Fibroblast of skin of abdomen (primary cell): ENCODE measurements at places on chromosomes 2 and 18.

GRCh38 chr2:190838492-190838910 lies 42.1 kb upstream of the GLS start:
- peak; percentile 86 for DNase-seq

GRCh38 chr2:136025057-136025973 lies 39.9 kb upstream of the DARS1 start:
- DNase-seq, result peak; percentile 74

GRCh38 chr2:240140920-240141319 lies 462 bp upstream of the OTOS start:
- no peak for DNase-seq

DNA sequence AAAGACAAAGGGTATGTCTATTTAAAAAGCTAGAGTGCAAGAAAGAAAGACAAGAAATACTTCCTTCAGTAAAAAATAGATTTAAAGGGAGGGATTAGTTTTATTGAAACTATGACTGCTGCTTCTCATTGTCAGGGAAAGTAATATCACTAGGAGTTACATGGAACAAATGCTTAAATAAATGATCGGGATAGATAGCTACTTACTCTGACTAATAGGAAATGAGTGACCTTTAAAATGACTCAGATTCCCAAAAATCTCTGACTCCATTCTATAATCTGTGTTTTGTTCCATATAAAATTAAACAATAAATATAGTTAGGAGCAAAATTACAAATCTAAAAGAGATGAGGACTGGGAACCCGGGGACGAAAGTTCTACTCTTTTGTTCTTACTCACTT lies 669.3 kb downstream of the NR4A2 start:
- DNase-seq, result no peak

DNA sequence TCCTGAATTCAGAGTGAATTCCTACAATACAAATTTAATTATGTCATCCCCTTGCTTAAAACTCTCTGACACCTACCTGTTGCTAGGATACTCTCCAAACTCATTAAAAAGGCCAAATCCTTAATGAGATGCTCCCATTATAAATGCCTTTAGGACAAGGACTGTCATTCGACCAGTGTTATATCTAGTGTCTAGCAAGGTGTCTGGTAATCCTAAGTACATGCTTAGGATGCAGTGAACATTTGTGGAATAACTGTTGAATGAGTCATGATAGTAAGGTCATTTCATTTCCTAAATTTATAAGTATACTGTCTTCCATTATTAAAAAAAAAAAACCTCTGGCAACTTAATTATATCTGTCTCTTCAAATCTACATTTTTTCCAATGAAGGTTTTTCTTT lies 588.9 kb upstream of the NRXN1 start:
- peak; percentile 45 for DNase-seq

DNA sequence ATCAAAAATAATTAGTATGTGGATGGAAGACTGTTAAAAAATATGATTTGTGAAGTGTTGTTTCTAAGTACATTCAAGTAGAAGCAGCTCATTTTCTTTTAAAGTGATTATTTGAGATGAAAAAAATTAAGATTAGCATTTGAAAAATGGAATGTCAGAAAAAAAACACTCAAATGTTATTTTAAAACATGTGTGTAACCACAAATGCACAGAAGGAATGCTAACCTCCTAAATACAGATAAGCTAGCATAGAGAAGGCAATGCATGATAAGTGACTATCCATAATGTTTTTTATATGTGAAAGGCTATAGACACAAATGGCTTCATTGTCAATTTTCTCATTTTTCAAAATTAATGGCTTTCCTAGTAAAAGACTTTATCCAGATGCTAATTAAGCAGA lies 198.9 kb downstream of the NYAP2 start:
- DNase-seq, result no peak

GRCh38 chr2:10352361-10352760 lies 49.7 kb downstream of the HPCAL1 start:
- no peak for DNase-seq

- no peak for DNase-seq
Measured at GRCh38 chr2:205835923-205836322, 153.6 kb downstream of the NRP2 start.

- peak; percentile 10 for DNase-seq
Measured at GRCh38 chr2:25570161-25570845, 103.1 kb downstream of the DTNB start.

DNA sequence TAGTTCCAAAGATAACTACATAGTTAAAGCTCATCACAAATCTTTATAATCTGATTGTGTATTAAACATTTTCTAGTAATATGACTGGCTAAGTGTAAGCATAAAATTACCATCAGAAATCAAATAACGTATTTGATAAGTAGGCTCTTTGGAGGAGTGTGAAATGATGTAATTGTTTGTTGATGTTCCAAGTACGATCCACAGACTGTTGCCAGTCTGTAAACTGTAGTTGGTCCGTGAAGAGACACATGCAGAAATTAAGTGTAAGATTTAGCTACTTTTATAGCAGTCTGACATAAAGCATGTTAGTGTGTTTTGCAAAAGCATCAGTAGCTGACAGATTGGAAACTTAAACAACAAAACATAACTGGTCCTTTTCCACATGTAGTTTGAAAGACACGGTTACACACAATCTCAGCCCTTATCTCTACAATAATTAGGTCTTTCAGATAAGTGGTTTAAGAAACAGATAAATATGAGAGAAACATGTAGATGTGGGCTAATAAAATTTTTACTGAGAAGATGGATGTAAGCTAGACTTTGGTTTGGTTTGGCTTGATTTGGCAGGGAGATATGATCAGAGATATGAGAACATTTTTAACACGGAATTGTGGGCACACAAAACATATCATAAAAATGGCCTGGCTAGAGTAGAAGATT lies 115.0 kb upstream of the EPB41L5 start:
- DNase-seq, result no peak

GRCh38 chr2:1140389-1141003 lies 189.8 kb downstream of the SNTG2 start:
- DNase-seq, result peak; percentile 4

GRCh38 chr2:235660484-235661082 lies 166.7 kb downstream of the AGAP1 start:
- no peak for DNase-seq

- no peak for DNase-seq
Measured at GRCh38 chr2:105387225-105387624, 11.6 kb downstream of the FHL2 start.

DNA sequence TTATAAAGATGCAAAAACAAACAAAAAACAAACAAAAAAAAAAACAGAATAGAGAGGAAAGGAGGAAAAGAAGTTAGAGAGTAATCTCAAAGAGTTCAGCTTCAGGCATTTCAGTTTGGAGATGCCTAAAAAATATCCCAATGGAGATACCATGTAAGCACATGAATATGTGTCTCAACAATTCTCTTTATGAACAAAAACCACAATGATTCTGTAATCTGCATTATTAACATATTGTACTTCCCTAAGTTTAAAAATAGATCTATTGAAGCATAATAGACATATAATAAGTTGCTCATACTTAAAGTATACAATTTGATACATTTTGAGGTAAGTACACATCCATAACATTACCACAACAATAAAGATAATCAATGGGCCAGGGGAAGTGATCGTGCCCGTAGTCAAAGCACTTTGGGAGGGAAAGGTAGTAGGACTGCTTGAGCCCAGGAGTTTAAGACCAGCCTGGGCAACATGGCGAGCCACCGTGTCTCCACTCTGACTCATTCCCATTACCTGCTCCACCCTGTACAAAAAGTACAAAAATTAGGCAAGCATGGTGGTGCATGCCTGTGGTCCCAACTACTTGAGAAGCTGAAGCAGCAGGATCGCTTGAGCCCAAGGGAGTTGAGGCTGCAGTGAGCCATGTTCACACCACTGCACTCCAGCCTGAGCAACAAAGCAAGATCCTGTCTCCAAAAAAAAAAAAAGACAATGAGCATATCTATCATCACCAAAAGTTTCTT lies 158.9 kb downstream of the ATAD2B start:
- peak; percentile 37 for DNase-seq

- DNase-seq, result no peak
Measured at GRCh38 chr2:22756276-22757043, 628.5 kb upstream of the KLHL29 start.

GRCh38 chr2:171210864-171211431 lies 50.3 kb upstream of the TLK1 start:
- no peak for DNase-seq

DNA sequence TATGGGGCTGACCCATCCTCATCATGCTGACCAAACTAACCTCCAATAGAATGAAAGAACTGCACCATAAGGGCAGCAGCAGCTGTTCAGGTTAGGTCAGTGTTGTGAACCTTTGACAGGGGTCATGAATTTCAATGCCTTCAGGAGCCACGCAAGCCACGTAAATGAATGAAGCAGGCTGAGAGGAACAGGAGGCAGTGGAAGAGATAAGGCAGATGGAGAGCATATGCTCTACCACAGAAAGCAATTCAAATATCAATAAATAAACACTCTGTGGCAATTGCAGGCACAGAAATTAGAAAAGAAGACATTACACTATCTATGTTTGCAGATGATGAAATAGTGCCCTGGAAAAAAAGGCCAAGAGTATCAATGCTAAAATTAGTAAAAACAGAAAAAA lies 56.3 kb downstream of the SCG2 start:
- DNase-seq, result no peak

DNA sequence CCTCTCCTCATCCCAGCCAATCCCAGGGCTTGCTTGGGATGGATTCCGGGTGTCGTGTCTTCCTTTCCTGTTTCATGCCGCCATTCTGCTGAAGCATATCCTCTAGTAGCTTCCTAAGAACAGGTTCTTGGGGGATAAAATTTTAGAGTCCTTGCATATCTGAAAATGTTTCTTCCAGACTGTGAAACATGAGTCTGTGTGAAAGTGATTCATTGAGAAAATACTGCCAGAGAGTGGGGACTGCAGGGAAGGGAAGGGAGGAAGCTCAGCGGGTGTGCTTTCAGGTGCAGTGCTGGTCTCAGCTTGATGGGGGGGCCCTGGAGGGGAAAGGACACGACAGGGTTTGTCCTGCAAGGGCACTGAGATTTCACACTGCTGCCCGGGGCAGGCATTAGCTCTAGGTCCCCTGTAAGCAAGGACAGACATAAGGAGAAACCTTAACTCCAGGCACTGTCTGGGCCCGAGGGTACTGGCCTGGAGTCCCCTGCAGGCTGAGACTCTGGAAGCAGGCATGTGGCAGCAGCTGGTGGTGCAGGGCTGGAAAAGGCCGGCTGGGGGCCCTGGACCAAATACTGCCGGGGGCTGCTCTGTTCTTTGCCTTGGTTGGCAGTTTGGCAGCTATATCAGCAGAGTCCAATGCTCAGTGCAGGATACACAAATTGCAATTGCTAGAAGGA lies 97.6 kb upstream of the HS6ST1 start:
- DNase-seq, result no peak
